ENCODE measurements at places on chromosomes 5 and 9. TPM values are rescaled to one million over a fixed set of nuclear protein-coding genes. Genes with fewer than 3 reads are reported as not detected.

Gene FST
- 0.84 TPM for total RNA-seq

Gene CDH9
- 0.10 TPM for total RNA-seq

Gene FOXD4L6
- not detected for total RNA-seq

Gene P4HA2
- 0.31 TPM for total RNA-seq

Gene RXRA
- 11.2 TPM for total RNA-seq

Gene ANXA6
- 127 TPM for total RNA-seq

Gene DBN1
- 4.6 TPM for total RNA-seq

Gene GPR151
- not detected for total RNA-seq

Gene HNRNPA0
- total RNA-seq, result 17.3 TPM

Gene SPAAR
- total RNA-seq, result not detected

Gene KCNV2
- total RNA-seq, result not detected

Gene NR5A1
- total RNA-seq, result not detected

Gene PTPDC1
- total RNA-seq, result 3.9 TPM

Gene CCNJL
- 0.94 TPM for total RNA-seq

Gene SHOC1
- under 0.01 TPM for total RNA-seq

Measured in mononuclear cell (primary cell).